Posterior cingulate gyrus (tissue), 11 donors: ENCODE measurements at places on chromosomes 12 and 14.

- no peak for DNase-seq
These were observed 58.0 kb upstream of the KRAS start for GRCh38 chr12:25308756-25309155.

DNA sequence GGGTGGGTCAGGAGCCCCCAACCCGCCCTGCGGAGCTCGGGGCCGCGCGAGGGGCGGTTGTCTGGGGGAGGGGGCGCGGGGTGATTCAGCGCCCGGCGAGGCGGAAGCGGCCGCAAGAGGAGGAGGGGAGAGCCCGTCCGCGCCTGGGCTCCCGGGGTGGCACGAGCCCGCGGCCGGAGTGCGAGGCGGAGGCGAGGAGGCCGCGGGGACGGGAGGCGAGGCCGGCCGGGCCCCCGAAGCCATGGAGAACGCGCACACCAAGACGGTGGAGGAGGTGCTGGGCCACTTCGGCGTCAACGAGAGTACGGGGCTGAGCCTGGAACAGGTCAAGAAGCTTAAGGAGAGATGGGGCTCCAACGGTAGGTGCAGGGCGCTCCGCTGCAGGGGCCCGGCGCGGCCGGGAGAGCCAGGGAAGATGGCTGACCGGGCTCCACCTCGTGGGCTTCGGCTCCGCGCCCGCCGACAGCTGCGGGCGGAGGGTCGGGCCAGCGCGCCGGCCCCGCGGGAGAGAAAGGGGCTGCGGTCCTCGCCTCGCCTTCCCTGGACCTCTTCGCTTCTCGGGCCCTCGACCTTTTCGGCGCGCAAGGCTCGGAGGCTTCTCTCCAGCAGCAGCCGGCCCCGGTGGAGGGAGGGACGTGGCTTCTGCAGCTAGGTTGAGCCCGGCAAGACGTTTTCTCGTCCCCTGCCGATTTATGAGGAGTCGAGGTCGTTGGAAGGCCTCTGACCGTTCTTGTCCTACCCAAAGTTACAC lies 677 bp downstream of the ATP2A2 start:
- no peak for DNase-seq

- DNase-seq, result no peak
These were observed 29.7 kb downstream of the ATF7IP start for GRCh38 chr12:14395074-14395778.

DNA sequence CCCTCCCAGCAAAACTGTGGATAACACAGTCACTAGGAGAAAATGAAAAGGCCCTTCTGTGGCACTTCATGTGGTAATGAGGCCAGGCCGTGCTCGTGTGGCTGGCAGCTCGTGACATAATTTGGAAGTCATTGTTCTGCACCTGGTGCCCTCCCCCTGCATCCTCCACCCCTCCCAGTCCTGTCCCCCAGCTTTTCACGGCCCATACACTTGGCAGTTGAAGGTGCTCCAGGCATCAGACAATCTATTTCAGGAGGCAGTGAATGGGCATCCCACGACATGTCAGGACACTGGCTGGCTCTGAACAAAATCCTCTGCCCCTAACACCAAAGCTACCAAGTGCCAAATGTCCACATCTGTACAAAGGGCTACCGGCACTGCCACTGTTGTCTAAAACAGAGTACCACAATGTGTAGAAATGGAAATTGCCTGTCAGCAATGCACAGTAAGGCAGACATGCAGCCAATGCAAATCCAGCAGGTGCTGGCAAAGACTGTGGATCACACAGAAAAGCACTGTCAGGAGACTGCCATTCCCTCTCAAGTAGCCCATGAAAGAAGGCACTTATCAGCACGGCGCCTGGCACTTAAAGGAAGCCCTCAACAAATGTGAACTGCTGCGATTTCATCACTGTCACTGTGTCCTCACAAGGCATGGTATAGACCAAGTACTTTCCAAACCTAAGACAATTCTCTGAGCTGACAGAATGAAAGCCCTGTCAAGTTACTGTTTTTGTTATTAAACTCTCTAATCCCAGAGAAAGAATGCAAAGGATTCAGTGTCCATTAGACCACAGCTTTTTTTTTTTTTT lies 39.1 kb downstream of the CORO1C start:
- peak; percentile 63 for DNase-seq

DNA sequence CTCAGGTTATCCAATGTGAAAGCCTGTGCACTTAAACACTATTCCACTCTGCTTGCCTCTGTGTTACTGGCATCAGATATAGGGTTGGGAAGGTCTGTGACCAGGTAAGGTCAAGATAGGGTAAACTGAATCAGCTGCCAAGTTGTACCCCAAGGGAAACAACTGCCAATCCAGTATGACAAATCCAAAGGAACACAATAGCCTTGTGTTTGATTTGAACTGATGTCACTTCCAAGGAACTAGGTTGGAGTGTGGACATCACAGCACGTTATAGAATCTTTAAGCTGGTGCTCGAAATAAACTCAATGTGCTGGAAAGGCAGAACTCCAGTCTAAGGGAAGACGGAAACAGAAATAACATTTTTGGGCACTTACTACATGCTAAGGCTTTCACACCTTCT lies 223.4 kb upstream of the BTG1 start:
- no peak for DNase-seq

- DNase-seq, result no peak
These were observed 83.0 kb downstream of the LLPH start for GRCh38 chr12:66047411-66048021.

GRCh38 chr12:44247588-44247987 lies 411.7 kb downstream of the TMEM117 start:
- DNase-seq, result no peak

GRCh38 chr14:50978888-50979287 lies 34.6 kb upstream of the PYGL start:
- no peak for DNase-seq

- DNase-seq, result no peak
These were observed 9.4 kb downstream of the IGF1 start for GRCh38 chr12:102470945-102471344.

DNA sequence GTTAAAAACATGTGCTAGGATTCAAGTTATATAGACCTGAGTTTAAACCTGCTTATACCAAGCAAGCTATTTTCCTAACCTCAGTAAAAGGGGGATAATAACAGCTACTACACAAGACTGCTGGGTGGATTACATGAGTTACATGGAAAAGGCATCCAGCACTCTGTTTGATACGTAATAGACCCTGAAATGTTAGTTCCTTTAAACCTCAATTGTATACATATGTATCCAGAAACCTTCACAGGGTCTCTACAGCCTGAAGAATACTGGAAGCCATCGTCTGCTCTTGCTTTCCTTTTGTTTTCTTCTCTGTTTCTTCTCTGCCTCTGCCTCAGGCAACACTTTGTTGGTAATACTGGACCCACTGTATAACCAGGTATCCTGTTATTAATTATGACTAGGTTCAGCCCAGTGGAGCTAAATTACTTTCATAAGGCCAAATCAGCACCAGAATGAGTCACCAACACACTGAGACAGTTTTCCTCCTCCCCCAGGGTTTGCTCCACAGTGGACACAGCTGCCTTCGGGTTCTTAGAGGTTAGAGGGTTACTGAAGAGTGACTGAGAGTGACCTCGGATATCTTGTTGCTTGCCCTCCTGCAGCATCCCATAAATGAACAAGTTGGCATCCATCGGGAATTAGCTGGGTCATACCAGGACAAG lies 127.1 kb downstream of the CAPZA3 start:
- no peak for DNase-seq

GRCh38 chr12:67515679-67516340 lies 132.7 kb upstream of the DYRK2 start:
- no peak for DNase-seq
